Peyer's patch (tissue), 4 donors: ENCODE measurements at places on chromosomes 6 and 20.

- DNase-seq, result no peak
Measured at GRCh38 chr6:123570813-123571684, 65.7 kb downstream of the TRDN start.

DNA sequence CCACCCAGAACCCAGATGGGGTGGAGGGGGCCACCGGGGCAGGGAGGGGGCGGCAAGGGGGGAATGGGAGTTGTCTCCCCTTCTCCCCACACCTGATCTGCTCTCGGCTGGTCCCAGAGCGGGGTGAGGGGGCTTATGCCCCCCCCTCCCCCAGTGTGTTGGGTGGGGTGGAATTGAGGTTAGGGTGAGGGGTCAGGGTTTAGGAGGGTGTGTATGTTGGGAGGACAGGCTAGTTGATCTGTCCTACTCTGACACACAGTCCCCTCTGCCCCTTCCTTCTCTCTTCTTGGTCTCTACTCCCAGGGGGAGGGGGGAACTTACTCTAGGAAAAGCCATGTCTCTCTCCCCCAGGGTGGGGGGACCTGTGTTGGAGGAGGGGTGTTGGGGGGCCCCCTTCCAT, 1.9 kb upstream of the ZBTB9 start:
- no peak for DNase-seq

DNA sequence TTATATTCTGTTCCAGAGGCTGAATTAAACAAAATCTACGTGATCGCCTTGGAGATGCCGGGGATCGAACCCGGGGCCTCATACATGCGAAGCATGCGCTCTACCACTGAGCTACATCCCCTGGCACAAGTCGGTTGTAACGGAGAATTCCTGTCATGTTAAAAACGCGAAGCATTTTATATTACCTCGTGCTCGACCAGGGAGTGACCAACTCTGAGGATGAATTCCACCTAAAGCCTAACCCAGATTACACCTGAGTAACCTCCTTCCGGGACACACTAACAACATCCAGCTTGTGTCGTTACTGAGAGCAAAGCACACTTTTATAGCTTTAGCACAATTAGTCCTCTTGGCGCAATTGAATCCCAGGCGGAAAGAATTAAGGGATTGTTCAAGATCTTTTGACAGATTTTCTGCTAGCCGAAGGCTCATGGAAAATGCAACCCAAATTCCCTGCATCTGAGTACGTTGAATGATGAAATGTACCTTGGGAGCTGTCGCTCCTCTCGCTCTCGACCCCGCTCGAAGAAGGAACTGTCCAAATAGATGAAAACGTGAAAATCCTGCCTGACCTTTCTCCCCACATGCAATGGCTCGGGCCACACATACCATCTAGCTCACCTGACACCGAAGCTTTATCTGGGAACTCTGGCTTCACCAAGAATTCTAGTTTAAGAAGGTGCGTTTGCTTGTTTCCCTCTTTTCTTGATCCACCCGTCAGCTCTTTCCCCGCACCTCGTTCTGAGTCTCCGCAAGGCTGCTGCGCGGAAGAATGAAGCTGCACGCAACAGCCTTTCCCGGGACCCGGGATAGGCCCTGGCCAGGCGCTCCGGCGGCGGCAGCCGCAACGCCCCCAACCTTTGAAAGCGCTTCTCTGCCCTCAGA, 148.3 kb downstream of the GPX5 start:
- DNase-seq, result no peak

DNA sequence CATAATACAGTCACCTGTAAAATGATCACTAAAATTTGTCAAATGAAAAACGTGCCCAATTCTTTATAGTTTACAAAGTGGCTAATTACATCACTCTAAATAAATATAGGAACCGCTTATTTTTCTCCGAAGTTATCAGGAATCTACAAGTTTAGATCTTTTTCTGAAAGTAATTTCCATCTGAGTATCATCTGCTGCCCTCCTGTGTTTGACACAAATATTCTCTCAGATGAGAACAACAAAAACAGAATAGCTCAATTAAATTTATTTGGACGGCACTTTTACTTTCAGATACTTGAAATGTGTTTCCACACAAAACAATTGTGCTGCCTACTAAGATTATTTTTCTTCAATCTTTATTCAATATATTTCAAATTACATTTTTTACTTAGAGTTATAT, 5.0 kb downstream of the SF3B5 start:
- no peak for DNase-seq

GRCh38 chr20:33332905-33333456, 50.0 kb downstream of the BPIFB1 start:
- no peak for DNase-seq

DNA sequence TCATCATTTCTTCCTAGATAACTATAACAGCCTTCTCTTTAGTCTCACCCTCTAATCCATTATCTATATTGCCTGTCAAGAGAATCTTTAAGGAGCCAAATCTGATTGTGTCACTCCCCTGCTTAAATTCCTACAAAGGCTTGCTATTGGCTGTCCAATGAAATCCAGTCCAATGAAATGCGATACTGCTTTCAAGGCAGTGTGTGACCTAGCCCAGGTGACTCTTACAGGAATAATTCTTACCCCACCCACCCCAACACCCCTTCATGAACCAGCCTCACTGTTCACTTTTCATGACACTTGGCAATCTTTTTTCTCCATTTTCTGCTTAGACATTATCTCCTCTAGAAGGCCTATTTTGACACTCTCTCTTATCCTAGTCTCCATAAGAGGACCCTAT, 163.3 kb upstream of the MARCKS start:
- no peak for DNase-seq
